ENCODE measurements at places on chromosomes 7 and 10. TPM values are rescaled to one million over a fixed set of nuclear protein-coding genes. Genes with fewer than 3 reads are reported as not detected.

DNA sequence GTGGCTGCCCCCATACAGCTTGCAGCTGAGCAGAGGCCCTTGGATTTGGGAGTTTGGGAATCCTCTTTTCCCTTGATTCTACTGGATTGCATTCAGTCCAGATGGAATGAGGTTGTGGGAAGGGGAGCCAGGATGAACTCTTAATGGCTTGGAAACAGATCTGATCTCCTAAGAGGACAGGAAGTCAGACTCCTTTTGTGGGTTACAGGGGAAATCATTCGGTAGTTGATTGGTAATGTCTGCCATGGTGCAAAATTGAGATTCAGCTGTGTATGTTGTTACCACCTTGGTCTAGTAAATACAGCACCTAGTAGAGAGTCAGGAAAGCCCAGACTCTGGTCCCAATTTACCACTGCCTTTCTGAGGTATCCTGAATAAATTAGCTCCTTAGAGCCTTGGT, 144.2 kb upstream of the TNRC18 start:
- H3K27ac ChIP-seq = no peak overlapping the region
- H3K4me1 ChIP-seq = peaks cover 8% of the 10 kb centered on the region
- H3K27me3 ChIP-seq = no peaks in the 10 kb centered on the region
- no peaks in the 10 kb centered on the region for H3K36me3 ChIP-seq

DNA sequence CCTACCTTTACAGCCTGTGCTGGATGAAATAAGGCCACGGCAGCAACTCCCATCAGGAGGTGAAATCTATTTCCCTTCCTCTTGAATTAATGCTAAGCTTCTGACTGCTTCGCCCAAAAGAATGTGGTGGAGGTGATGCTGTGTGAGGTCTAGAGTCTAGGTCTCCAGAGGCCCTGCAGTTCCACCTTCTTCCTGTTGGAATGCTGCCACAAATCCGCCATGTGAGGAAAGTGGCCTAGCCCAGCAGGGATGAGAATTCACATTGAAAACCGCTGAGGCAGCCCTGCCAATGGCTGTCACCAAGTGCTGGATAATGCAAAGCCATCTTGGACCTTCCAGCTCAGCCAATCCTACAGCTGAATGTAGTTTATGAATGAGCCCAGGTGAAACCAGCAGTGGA, 28.0 kb downstream of the RHOBTB1 start:
- no peak overlapping the region for H3K4me3 ChIP-seq
- H3K4me1 ChIP-seq = no peaks in the 10 kb centered on the region
- H3K27ac ChIP-seq = no peak overlapping the region
- DNase-seq = no peak
- H3K27me3 ChIP-seq = no peaks in the 10 kb centered on the region

DNA sequence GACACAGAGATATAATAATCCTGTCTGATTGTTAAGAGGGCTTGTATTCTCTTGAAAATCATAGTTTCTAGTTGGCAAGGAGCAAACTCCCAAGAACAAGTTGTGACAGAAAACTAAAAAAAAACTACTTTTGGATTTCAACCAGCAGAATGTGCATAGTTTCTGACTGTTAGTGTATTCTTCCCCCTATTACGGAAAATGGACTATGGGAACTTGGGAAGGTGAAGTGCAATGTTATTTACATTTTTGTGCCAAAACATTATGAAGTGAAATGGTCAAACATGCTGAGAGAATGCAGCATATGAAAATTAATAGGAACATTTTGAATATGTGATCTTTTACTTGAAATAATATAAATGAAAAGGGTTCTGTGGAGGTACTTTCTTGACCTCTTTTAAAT, 660.8 kb downstream of the SUGCT start:
- no peaks in the 10 kb centered on the region for H3K27me3 ChIP-seq
- no peak for DNase-seq
- no peak overlapping the region for H3K27ac ChIP-seq
- H3K4me3 ChIP-seq = no peak overlapping the region
- H3K4me1 ChIP-seq = no peaks in the 10 kb centered on the region

- no peaks in the 10 kb centered on the region for H3K4me1 ChIP-seq
Measured at GRCh38 chr7:132213583-132213982, 362.7 kb downstream of the PLXNA4 start.

DNA sequence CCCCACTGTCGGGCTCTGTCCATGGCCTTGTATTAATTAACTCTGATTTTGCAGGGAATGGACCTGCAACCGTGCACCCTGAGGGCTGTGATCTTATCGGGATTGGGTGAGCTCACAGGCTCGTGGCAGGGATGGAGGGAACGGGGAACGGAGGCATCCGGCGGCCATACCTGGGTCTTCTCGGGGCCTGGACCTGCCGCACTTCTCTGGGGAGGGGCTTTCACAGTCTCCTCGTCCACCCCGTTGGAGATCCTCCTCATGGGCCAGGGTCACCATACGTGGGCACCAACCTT, 57.5 kb upstream of the SHH start:
- H3K27ac ChIP-seq = no peak overlapping the region
- no peaks in the 10 kb centered on the region for H3K27me3 ChIP-seq
- H3K36me3 ChIP-seq = no peaks in the 10 kb centered on the region
- DNase-seq = no peak
- H3K4me1 ChIP-seq = no peaks in the 10 kb centered on the region
- no peak overlapping the region for H3K4me3 ChIP-seq

Gene TMEM225B
- polyA plus RNA-seq = not detected

Gene DYDC2
- not detected for polyA plus RNA-seq

- no peak for DNase-seq
- H3K4me3 ChIP-seq = no peak overlapping the region
- no peaks in the 10 kb centered on the region for H3K36me3 ChIP-seq
- no peaks in the 10 kb centered on the region for H3K4me1 ChIP-seq
Measured at GRCh38 chr10:96341219-96342182, 17.3 kb downstream of the OPALIN start.

GRCh38 chr10:61071580-61071979, 127.6 kb upstream of the RHOBTB1 start:
- no peaks in the 10 kb centered on the region for H3K27me3 ChIP-seq
- DNase-seq = no peak
- no peaks in the 10 kb centered on the region for H3K4me1 ChIP-seq
- no peak overlapping the region for H3K4me3 ChIP-seq

Data from GM12878 (cell line).